ENCODE measurements at places on chromosomes 7 and 10.

- DNase-seq: no peak
Observed at GRCh38 chr10:89213191-89213808, 6.2 kb upstream of the CH25H start.

- DNase-seq: no peak
Observed at GRCh38 chr7:133618970-133619369, 366.1 kb downstream of the EXOC4 start.

DNA sequence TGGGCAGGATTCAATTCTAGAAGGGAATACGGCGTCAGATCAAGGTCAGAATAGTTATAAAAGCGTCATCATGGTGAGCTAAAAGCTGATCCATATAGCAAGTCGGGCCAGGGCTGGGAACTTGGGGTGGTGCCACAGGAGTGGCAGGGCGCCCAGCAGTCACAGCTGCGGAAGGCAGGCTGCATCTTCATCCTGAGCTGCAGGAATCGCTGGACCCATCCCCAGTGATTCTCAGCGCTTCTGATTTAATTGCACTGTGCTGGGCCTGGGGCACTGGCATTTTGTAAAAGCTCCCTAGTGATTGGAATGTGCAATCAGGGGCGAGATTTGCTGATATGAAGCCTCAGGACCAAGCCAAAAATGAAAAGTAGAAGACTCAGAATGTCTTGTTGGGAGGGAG is 135.3 kb downstream of the CTTNBP2 start:
- peak; percentile 63 for DNase-seq

- DNase-seq: no peak
Observed at GRCh38 chr10:49000437-49001398, 61.1 kb upstream of the LRRC18 start.

- DNase-seq: no peak
Observed at GRCh38 chr7:80093349-80093748, 41.3 kb upstream of the GNAI1 start.

GRCh38 chr10:60388116-60388625 is 1.5 kb downstream of the ANK3 start:
- DNase-seq: no peak

DNA sequence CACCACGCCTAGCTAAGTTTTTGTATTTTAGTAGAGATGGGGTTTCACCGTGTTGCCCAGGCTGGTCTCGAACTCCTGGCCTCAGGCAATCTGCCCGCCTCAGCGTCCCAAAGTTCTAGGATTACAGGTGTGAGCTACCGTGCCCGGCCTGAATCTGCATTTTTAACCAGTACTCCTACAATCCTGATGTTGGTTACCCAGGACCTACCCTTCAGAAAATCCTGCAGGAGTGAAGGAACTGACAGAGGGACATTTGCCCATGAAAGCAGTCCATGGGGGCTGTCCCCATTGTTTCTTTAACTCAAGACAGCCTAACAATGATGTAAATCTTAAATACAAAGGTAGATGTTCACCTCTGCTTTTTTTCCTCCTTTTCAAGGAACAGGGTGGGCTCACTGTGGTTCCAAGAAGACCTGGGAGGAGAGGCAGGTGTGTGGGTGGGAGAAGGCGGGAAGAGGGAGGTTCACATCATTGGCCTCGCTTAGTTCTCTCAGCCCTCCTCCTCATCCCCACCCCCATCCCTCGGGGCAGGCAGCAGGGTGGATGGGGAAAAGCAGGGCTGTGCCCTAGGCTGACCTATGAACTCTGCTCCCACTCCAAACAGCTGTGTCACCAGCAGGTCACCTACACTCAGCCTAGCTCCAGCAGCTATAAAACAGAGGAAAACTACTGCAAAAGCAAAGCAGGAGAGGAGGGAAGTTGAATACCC is 13.5 kb downstream of the LRRC20 start:
- no peak for DNase-seq

- no peak for DNase-seq
Observed at GRCh38 chr7:48438206-48438605, 266.9 kb downstream of the ABCA13 start.

DNA sequence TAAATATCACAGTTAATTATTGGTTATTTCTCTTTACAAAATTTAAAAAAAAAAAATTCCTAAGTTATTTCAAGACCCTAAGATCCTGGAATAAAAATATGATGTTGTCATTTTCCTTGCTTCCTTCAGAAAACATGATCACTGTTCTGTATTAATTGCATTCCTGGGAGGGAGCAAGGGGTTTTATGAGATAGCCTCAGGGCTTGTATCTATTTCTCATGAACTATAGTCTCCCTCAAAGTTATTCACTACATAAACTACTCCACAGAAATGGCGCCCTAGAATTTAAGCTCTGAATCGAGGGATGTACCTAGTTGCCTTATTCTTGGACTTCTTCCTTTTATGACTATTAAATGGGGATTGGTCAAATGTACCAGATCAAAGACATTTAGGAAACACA is 170.3 kb downstream of the CHRM2 start:
- DNase-seq: no peak

GRCh38 chr7:114821030-114821900 is 100.6 kb upstream of the MDFIC start:
- DNase-seq: no peak

DNA sequence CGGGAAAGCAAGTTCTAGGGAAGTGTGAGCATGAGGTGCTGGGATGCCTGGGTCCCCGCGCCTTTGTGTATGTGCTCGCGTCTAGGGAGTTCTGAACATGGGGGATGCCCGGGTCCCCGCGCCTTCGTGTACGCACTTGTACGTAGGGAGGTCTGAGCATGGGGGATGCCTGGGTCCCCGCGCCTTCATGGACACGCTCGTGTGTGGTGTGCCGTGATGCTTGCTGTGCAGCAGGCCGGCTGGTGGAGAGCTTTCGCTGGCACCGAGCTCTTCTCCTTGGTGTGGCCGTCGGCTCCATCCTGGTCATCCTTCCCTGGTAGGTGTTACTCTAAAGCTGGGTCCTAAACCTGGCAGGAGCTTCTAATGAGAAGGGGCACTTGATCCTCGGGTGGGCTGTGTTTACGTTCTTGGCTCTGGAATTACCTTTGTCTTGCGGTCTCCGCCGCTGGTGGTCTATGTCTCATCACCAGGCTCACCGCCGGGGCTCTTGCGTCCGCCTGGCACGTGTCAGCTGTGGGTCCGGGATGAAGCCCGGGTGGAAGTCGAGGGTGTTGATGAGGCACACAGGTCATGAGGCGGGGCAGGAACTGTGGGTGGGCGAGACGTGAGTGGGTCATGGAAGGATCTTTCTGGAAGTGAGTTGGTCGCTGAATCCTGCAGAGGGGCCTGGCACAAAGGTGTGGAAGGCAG is 63.5 kb downstream of the DNAJB6 start:
- DNase-seq: no peak

DNA sequence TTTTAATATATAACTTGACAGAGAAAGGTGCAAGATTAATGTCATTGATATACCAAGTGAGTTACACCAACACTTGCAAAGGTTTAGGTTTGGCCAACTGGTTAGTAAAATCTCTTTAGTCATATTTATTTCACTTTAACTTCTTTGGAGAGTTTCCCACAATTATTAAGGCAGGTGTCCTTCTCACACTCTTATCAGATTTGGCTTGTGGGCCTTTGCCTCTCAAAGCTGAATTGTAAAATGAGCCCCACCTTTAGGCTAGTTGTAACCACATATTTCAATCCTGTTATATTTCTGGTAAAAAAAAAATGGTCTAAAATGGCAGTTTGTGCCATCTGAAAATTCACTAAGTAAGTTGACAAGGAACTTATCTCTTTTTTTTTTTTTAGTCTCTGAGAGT is 26.6 kb upstream of the FOXP2 start:
- DNase-seq: no peak

DNA sequence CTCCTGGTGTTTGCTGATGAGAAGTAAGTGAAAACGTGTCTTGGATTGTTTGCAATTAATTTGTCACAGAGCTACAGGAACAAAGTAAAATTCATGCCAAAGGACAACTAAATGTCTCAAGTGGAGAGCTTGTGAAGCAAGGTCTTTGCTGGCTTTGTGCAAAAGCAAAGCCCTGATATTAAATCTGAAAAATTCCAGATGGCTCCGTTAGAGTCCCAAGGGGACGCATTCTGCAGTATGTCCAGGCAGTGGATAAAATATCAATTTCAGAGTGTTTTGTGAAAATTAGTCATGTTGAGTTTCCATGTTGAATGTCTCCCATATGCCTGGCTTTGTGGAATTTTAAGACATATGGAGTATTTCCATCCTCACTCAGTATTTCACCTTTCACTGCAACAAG is 102.5 kb upstream of the PTN start:
- DNase-seq: no peak

GRCh38 chr7:106281585-106282318 is 3.0 kb downstream of the NAMPT start:
- DNase-seq: no peak

DNA sequence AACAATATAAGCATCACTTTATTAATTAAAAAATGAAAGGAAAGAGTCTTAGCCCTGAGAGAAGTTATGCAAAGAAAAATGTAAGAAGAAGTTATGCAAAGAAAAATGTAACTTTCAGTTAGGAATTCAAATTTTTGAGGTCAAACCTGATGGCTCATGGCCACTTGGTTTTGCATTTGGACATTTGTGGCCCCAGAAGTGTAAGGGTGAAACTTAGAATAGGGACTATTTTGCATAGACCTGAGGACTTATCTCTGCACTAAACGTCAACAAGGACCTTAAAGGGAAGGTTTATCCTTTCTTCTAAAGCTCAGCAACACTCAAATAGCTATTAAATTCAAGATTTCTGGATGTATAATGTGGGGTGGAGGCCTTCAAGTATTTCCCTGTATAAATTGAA is 724.5 kb upstream of the POT1 start:
- DNase-seq: no peak

- DNase-seq: no peak
Observed at GRCh38 chr7:94433224-94433623, 38.5 kb downstream of the COL1A2 start.

GRCh38 chr7:107544848-107545591 is 18.7 kb downstream of the COG5 start:
- DNase-seq: no peak

- no peak for DNase-seq
Observed at GRCh38 chr10:11663763-11664555, 52.5 kb upstream of the USP6NL start.

DNA sequence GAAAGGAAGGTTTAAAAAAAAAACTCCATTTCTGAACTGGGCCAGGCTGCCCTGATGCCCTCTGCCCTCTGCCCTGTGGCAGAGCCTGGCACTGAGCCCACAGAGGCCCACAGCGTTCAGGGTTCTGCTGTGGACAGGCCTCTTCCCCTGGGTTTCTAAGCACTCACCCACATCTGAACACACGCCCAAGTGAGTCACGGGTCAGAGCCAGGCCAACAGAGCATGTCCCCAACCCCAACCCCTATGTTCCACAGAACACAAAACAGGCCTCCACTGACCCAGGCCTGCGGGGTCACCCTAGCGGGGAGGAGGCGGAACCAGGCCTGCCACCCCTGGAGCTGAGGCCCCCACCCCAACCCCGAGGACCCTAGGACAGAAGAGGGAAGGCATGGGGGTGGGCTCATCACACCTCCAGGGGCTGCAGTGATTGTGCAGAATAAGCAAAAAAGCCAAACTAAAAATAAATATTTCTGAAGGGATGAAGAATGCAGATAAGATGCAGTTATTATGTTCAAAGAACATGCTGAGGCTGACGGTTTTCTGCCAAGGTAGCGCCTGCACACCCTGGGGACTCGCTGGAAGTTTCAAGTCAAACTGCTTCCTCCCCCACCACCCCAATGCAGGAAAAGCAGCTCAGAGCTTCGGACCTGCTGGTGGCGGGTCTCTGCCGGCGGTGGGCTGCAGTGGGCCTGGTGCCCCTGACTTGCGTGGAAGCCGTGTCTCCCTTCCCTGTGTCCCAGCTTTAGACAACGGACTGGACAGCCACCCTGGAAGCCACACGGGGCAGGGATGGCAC is 5.4 kb downstream of the WDR86 start:
- no peak for DNase-seq

DNA sequence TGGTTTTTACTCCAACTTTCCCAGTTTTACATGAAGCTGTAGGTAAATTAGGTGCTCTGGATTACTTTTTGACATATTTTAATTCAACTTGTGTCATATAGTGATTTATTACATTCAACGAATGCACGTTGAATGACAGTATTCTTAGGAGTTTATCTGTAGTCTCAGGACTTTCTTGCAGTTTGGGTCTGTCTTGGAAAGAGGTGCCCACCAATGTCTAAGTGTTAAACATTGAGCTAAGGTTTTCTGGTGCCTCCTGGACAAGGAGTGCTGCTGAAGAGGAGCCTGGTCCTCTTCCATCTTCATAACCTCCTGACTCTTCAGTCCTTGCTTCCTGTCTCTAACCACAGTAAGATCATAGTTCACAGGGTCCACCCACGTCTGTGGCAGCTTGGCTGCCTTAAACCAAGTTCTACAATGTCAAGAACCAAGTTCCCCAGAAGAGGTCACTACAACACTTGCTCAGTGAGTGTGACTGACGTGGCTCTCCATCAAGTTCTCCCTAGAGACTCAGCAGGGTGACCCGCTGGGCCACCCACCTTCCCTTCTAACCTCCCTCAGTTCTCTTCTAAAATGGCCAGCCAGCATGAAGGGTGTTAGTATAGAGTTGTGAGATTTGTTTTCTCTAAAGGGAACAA is 6.1 kb downstream of the NPY start:
- DNase-seq: no peak

GRCh38 chr7:5481241-5482019 is 57.8 kb upstream of the TNRC18 start:
- no peak for DNase-seq

- DNase-seq: no peak
Observed at GRCh38 chr7:158740013-158740656, 35.5 kb upstream of the NCAPG2 start.
